ENCODE measurements at places on chromosomes 4 and X.

DNA sequence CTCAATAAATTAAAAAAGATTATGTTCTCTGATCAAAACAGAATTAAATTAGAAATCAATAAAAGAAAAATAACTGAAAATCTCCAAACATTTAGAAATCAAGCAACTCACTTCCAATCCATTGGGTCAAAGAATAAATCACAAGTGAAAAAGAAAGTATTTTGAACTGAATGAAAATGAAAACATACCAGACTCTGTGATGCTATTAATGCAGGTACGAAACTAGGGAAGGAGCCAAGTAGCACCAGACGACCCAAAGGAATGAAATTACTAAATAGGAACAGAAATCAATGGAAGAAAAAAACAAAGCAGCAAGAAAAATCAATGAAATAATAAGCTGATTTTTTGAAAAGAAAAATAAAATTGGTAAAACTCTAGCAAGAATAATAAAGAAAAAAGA is 15.4 kb downstream of the CCDC110 start:
- DNase-seq = no peak

DNA sequence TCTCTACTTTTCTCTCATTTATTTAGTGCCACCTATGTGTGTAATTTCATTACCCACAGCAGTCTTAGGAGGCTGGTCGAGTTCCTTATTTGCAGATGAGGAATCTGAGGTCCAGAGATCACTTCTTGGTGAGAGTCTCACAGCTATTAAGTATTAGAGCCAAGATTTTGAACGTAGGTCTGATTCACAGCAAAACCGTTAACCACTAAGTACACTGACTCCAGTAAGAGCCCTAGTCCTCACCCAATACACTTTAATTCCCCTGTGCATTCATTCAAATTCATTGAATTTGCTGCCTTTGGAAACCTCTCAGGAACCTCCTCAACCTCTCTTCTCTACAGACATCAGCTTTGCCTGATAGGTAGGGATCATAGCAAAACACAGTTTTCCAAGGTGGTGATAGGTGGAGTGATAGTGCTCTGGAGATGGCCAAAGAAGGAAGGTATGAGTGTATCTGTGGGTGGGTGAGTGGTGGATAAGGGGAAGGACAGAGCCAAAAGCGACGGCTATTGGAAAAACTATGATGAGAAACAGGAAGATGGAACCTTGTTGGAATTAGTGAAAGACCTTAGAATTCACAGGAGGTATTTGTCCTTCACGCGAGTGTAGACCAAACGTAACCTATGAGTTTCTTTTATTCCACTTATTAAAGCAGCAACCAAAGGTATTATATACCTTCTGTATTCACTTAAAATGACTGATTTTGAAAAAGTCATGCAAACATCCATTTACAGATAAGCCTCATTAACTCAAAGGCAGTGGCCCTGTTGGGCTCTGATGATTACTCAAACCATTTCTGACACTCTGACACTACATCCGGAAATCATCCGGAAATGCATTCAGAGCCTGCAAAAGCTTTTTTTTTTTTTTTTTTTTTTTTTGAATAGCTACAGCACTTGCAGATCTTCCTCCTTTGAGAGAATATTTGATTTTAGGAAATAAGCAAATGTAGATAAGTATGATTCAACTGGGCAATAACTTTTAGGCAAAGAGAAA is 6.3 kb downstream of the FMR1 start:
- no peak for DNase-seq

GRCh38 chrX:97210501-97210900 is 326.8 kb downstream of the RPA4 start:
- no peak for DNase-seq

DNA sequence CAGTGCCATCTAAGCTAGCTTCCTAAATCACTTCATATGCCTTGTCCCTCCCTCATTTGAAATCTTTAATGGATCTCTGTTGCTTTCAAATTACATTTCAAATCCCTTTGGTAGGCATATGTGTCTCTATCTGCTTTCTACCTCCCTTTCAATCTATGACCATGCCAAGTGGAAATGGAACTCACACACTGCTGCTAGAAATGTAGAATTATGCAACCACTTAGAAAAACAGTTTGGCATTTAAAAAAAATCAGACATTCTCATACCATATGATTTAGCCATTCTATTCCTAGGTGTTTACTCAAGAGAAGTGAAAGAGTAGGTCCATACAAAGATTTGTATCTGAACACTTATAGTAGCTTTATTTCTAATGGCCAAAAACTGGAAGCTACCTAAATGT is 413.5 kb upstream of the INTU start:
- DNase-seq = peak; percentile 32

- no peak for DNase-seq
These were observed 25.1 kb downstream of the DDX60 start for GRCh38 chr4:168293386-168293975.

- DNase-seq = no peak
These were observed 30.8 kb downstream of the SAT1 start for GRCh38 chrX:23813808-23814207.

- no peak for DNase-seq
These were observed 178.9 kb upstream of the GPC4 start for GRCh38 chrX:133594156-133594555.

- DNase-seq = no peak
These were observed 96.1 kb downstream of the FRYL start for GRCh38 chr4:48683784-48684666.

- DNase-seq = no peak
These were observed 134.0 kb upstream of the MAP9 start for GRCh38 chr4:155510771-155511170.

- no peak for DNase-seq
These were observed 62.3 kb upstream of the RELL1 start for GRCh38 chr4:37748485-37748884.

DNA sequence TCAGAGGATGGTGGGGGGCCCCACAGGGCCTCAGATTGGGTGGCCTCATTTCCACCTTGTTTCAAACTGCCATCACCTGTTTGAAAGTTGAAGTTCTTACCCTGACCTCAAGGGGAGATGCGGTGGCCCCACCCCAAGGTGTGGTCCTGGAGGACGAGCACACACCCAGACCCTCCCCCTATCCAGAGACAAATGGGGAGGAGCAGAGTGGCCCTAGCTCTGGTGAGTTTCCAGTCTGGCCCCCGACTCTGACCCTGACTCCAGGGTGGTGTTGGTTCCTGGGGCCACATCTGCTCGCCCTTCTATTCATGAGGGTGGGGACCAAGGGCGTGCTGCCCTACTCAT is 36.3 kb upstream of the ADRA2C start:
- DNase-seq = no peak

- DNase-seq = no peak
These were observed 2.1 kb upstream of the RAB39B start for GRCh38 chrX:155266439-155266838.

GRCh38 chr4:156137679-156138473 is 184.2 kb upstream of the CTSO start:
- DNase-seq = no peak

- DNase-seq = no peak
These were observed 69.0 kb downstream of the SLC16A2 start for GRCh38 chrX:74490247-74490646.

- no peak for DNase-seq
These were observed 50.4 kb upstream of the PTPN13 start for GRCh38 chr4:86543560-86544309.

DNA sequence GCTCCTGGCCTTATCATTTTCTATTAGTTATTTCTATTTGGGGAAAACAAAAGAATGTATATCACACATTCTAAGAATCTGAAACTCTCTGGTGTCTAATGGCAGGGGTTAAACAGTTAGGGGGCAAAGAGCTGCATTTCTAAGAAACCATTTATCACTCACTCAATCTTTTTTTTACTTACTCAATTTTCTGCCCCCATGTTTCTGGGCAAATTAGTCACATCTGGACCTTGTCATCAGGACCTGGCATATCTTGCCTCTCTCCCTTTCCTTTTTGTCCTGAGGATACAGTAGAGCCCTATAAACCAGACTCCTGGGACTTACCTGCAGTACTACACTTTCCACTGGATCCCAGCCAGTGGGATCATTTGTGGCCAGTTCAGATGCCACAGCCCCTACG is 89.1 kb downstream of the ANXA3 start:
- peak; percentile 87 for DNase-seq

DNA sequence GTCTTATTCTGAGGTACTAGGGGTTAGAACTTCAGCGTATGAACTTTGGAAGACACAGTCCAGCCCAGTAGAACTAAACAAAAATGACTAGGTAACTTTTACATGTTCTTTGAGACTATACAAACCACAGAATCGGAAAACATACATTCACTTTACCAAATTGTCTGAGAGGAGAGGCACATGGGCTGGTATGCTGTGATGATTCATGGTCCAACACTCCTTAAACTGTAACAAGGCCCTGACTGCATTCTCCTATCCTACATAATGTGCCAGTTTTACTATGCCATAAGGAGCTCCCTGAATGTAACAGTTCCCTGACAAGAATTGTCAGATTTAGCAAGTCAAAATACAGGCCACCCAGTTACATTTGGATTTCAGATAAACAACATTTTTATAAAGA is 640.0 kb downstream of the RAB28 start:
- DNase-seq = no peak

- DNase-seq = no peak
These were observed 129.8 kb downstream of the ATXN3L start for GRCh38 chrX:13190051-13190450.

GRCh38 chr4:182583703-182584415 is 333.3 kb downstream of the DCTD start:
- no peak for DNase-seq

DNA sequence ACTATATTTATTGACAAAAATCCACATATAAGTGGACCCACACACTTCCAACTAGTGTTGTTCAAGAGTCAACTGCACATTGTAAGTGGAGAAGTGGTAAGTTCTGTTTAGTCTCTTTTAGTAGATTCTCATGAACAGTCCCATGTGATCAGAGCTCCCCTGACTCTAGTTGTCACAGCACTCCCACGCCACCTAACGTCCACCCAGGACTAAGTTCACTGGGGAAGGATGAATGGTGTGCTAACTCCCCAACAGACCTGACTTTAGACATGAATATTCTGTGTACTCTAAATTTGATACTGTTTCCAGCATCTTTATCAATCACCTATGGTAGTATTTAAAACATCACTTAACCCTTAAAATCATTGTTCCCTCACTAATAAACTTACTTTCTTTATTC is 59.8 kb downstream of the PACRGL start:
- no peak for DNase-seq

DNA sequence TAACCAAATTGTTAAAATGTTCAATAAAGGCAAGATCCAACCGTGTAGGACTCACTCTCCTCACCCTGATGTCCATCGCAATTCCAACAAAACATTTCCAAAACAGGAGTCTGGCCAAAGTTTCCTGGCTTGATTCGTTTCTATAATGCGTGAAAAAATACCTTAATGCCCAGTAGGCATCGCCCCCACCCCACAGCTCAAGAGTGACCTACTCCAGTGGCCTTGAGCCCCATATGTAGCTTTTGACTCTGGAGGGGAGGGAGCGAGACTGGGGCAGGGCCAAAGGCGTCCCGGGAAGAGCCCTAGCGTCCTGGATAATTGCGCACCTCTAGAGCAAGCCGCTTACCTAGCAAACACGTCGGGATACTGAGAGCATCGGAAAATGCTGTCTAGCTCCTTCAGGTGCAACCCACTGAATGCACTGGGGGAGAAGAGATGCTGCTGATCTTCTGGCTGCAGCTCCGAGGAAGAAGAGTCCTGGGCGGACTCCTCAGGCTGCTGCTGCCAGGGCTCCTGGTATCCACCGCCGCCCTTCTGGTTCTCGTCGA is 55.6 kb upstream of the NKAP start:
- DNase-seq = no peak

- DNase-seq = no peak
These were observed 14.7 kb downstream of the BCORL1 start for GRCh38 chrX:129997086-129997485.

GRCh38 chrX:12447448-12448064 is 309.3 kb downstream of the FRMPD4 start:
- no peak for DNase-seq

DNA sequence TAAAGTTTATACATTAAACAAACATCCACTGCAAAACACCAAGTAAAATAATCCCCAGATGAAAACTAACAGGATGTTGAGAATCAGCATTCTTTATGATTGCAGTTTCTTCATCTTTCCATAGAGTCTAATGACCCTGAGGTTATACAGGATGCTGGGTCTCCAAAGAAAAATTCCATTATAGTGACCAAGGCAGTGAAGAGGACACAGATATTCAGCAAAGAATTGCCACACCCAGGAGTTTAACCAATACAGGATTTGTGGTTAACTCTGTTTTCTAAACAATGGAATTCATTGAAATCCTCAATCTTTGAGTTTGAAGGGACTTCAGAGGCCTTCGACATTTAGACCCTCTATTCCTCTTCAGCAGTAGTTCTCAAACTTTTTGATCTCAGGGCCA is 76.2 kb upstream of the ESX1 start:
- DNase-seq = no peak

DNA sequence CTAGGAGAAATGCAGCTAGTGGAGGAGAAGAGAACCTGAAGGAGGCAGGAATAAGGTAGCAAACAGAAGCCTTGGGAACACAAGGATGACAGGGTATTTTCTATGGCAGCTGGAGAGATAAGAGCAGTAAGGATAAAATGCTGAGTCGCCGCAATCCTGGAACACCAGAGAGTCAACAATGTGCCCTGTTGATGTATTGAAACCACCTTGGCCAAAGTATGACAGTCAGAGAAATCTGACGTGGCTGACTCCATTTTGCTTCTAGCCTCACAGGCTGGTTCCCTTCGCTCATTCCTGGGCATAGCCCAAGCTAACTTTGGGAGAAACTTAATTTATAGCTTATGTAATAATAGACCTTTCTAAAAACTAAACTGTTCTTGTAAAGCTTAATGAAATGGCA is 56.6 kb upstream of the C4orf54 start:
- DNase-seq = no peak

DNA sequence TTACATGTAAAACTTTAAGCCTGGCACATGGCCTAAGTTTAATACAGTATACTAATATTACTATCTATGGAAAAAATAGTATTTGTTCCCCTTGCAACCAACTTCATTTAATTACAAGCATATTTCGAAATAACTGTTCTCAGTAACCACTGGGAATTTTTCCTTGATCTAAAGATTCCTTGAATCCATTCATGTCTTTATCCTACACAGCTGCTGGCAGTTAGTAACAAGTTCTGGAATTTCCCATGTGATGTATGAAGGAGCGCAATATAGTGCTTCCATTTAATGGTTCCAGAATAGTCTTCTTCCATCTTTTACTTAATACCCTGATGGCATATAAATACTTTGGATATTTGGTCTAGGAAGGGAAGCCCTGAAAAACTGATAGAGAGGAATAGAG is 136.5 kb downstream of the AASDH start:
- no peak for DNase-seq

DNA sequence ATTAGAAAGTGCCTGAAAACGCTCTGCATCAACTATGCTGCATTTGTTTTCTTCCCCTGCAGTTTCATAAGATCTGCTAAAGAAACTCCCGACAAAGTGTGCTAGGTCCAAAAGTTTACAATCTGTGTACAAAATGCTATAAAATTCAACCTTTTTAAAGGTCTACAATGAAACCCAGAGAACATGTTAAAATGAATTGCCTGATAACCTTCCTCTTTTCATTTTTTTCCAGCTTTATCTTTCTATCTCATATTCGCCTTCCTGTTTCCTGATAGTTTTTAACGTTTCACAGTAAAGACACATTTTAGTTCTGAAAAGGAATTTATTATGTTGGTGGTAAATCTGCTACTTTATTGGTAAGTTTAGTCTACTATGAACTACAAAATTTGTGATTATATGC is 9.5 kb upstream of the HPGDS start:
- DNase-seq = no peak
